ENCODE measurements at places on chromosomes 1 and 21.

DNA sequence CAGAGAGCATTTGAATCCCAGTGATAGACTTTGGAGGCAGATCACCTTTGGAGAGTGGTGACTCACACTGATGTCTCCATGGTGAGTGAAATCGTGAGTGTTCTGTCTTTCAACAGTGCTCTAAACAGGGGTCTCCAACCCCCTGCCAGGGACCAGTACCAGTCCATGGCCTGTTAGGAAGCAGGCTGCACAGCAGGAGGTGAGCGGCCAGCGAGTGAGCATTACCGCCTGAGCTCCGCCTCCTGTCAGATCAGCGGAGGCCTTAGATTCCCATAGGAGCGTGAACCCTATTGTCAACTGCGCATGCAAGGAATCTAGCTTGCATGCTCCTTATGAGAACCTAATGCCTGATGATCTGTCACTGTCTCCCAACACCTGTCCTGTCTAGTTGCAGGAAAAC lies 61.8 kb upstream of the B3GALNT2 start:
- no peak for DNase-seq

- no peak for DNase-seq
Observed at GRCh38 chr1:17763417-17763816, 8.3 kb downstream of the ACTL8 start.

DNA sequence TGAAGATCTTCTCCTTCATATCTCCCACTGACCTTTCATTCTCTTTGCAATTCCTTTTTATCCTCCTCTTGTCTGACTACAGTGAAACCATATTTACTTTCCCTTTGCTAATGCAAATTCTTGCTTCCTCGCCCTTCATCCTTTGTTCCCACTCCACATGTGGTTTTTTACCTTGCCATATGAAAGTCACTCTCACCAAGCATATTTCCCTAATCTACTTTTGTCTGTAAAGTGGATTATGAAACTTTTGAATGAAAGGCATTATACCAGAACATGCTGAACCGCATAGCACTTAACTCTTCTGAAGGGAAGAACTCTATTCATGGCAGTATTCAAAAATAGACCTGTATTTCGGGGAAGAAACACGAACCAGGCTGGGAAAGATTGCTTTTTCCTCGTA lies 8.0 kb upstream of the TMPRSS15 start:
- DNase-seq: no peak

DNA sequence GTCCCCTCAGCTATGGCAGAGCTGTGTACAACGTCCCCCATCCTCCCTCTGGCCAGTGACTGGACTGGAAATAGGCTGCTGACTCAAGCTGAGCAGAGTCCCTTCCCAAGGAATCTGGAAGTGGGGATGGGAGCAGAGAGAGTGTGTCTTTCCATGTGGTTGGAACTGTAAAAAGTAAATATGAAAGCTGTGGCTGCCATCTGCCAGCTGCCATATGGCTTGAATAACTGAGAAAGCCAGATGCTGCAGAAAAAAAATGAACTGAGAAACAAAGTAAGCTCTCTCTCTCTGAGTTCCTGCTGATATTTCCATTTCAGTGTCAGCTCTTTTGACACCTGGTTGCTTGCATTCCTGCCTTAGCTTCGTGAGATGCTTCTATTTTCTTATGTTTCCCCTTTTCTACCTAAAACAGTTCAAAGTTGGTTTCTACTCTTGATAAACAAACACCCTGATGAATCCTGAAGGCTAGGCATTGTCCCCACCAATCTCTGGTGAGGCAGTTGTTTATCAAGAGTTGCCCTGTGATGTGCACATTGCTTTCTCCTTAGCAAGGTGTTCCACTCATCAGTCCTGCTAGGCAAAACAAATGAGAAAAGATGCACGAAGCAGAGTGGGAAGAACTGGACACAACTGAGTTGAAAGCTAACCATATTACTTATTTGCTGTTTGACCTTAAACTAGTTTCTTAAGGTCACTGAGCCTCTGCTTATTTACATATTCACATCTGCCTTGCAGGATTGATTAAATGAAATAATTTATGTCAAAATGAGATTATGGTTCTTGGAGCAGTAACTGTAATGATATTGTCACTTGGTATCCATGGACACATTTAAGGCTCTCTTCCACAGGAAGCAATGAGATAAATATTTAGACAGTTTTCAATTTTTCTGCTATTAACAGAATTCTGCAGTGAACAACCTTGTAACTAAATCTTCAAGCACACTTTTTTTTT lies 16.6 kb upstream of the DR1 start:
- no peak for DNase-seq

All from stimulated activated CD8-positive, alpha-beta memory T cell treated with anti-CD3 and anti-CD28 coated beads, Interleukin-15, amount 100 ng/mL, for 4 hours (primary cell).